NCI-H1092 (cell line): ENCODE measurements at places on chromosomes 1 and 21.

GRCh38 chr1:9715536-9716226 is 64.2 kb downstream of the PIK3CD start:
- no peak for DNase-seq

DNA sequence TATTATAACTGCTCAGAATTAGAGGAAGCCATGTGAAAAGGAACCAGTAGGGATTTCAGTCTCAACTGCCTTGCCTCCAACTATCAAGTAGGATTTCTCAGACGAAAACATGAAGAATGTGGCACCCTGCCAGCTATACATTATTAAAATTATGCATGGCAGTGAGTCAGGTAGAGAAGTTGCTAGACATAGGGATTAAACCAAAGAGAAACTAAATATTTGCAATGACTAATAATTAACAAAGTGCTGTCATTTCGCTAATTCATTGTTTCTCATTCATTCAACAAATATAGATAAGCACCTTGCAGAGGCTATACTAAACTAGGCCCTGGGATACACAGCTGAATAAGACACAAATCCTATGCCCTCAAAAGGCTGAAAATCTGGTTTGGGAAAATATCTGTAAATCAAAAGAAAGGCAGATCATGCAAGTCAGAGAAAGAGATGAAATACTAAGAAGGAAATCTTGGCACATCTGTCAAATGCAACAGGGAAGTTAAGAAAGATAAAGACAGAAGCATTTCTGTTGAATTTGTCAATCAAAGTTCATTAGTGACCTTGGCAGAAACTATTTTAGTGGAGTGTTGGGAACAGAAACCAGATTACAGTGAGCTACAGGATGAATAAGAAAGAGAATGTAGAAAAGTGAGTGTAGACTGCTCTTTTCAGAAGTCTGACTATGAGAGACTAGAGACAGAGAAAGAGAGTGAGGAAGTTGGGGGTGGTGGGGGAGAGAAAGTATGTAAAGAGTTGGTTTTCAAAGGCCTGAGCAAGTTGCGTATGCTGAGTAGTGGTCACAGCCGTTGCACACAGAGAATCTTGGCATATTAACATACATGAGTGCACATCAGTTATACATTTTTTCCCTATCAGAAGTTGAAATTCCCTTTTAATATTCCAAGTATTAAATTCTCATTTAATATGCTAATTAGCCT is 14.7 kb upstream of the NBPF11 start:
- no peak for DNase-seq

DNA sequence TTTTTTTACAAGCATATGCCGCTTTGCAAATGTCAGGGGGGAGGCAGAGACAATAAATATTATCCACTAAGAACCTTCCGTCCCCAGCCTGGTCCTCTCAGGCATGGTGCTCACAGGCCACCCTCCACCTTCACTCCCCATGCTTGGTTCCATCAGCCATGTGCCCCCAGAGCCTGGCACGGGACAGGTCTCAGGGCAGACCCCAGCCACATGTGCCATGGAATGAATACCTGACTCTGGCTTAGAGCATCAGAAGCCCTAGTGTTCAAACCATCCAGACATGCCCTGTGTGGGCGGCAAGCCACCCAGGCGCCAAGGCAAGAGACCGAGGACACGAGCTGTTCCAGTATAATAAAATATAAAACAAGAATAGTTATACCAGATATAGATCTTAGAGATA is 5.4 kb downstream of the LSS start:
- no peak for DNase-seq

GRCh38 chr1:92065042-92065441 is 10.2 kb downstream of the SETSIP start:
- DNase-seq, result no peak
